ENCODE measurements at places on chromosomes 7 and 10.

- no peak for DNase-seq
Measured at GRCh38 chr7:157870644-157871290, 534.0 kb downstream of the DNAJB6 start.

- peak; percentile 5 for DNase-seq
Measured at GRCh38 chr10:17811146-17811865, 2.2 kb downstream of the MRC1 start.

DNA sequence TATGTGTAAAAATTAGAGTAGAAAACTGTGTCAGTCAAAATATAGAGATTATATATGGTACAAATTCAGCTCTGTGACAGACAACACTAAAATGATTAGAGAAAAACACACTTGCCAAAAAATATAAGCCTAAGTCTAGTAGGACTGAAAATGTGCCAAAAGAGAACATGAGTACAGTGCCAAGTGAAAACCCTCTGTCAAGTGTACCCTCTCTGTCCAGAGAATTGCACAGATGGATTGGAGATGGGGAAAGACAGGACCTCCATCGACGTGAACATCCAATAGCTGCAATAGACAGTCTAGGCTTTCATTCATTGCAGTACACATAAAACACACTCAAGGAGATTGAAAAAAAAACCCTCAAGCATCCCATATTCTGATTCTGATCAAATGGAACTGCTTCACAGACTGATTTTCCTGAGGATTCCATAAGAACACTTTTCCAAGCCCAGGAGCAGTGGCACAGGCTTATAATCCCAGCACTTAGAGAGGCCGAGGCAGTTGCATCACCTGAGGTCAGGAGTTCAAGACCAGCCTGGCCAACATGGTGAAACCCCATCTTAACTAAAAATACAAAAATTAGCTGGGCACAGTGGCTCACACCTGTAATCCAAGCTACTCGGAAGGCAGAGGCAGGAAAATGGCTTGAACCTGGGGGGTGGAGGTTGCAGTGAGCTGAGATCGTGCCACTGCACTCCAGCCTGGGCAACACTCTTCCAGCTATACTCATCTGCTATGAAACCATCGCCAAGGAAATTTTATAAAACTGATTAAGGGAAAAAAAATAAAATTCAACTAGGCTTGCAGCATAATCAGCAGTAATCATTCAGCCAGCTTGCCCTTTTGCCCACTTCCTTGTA lies 110.0 kb upstream of the TRIM24 start:
- no peak for DNase-seq

- peak; percentile 14 for DNase-seq
Measured at GRCh38 chr7:41508755-41509154, 194.1 kb downstream of the INHBA start.

DNA sequence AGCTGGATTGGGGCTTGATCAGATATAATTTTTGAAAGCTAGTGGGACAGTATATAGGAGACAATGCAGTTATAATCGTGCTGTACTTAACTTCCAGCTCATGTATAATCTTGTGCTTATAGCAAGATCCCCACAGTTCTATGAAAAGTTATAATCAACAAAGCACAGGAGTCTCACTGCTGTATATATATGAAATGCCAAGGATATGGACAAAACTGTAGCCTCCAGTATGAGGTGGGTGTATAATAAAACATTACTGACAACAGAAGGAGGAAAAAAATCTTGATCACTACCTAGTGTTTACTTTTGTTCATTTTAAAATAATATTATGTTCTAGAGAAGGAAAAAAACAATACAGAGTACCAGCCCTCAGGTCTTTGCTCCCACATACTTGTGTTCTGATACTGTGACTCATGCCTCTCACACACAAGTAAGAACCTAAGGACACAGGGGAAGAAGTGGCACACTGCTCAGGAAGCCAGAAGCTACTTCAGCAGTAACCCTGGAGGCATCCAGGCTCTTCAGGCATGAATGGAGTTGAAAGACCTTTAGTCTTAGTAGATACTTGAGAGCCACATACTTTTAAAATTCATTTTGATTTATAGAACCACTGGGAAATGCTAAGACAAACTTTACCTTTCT lies 265.7 kb upstream of the IMMP2L start:
- DNase-seq: peak; percentile 66

GRCh38 chr10:95451150-95451549 lies 110.0 kb downstream of the SORBS1 start:
- no peak for DNase-seq

DNA sequence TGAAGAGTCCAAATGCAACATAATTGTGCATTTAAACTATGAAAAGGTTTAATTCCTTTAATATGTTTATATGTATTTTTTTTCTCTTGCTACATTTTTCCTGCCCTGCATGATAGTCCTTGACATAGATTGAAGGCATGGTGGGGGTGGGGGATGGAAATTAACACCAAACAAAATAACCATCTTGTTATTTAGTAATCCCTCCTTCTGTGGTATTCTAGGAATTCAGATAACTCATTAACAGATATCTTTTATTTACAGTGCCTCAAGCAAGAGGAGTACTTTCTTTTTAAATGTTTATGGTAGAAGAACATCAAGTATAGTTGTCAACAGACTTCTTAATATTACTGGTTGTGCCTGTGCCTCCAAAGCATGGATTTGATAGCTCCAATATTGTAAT lies 337.6 kb upstream of the SEMA3A start:
- no peak for DNase-seq

GRCh38 chr7:108648989-108649388 lies 79.3 kb downstream of the DNAJB9 start:
- no peak for DNase-seq

- DNase-seq: no peak
Measured at GRCh38 chr7:104536956-104537355, 208.6 kb downstream of the LHFPL3 start.

DNA sequence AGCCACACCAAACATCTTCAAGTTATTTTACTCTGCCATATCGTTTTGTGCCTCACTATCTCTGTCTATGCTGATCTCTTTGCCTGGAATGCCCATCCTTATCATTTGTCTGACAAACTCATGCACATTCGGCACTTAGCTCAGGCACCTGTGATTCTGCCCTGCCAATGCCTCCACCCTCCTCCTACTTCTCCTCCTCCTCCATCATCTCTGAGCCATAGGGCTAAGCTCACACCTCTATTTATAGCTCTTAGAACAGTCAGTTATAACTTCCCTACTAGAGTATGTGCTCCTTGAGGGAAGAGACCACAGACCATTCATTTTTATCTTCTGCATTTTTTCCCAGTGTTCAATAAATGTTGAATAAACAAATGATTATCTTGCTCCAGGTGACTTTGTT lies 51.2 kb upstream of the CDK13 start:
- no peak for DNase-seq

GRCh38 chr7:102197161-102197560 lies 89.5 kb upstream of the SH2B2 start:
- DNase-seq: no peak

DNA sequence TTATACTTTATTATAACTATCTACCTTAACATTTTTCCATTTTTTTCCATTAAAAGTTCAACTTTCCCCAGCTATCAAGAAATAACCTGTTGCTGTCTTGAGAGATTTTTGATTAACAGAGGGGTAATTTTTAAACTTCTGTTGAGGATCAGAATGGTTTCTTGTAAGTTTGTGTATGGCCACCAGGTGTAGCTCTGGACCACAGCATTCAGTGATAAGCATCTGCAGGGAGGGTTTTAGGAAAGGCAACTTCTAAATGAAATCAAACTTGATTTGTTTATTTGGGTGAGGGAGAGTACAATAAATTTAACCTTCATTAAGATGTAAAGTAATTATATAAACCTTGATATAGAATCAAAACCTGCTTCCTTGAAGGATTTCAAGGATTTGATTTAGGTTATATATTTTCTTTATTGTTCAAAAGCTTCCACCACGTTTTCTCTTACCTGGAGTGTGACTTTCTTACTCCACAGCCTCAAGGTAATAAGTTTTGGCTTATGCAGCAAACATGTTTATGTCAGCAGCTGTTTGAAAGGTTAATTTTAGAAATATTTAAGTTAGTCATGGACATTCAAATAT lies 153.3 kb downstream of the STK31 start:
- peak; percentile 48 for DNase-seq

DNA sequence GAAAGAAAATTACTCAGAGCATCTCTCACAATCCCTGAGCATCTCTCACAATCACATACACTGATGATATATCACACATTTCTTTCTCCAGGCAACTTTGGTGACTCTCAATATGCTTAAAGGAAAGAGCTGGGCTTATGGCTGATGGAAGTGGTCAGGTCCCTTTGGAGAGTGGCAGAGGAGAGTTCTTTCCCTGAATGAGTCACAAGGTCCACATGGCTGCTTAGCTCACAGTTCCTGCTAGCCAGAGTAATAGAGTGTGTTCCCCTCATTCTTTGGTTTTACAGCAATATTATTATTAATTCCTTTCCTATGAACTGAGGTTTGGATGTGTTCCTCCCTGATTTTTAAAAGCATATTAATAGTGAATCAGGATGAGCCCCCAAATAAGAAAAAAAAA lies 287.4 kb downstream of the C7orf25 start:
- DNase-seq: peak; percentile 14

GRCh38 chr7:22154143-22154529 lies 202.8 kb downstream of the RAPGEF5 start:
- no peak for DNase-seq

- DNase-seq: no peak
Measured at GRCh38 chr10:103691723-103692435, 163.5 kb downstream of the SH3PXD2A start.

GRCh38 chr10:58802047-58802446 lies 289.4 kb downstream of the BICC1 start:
- DNase-seq: no peak

DNA sequence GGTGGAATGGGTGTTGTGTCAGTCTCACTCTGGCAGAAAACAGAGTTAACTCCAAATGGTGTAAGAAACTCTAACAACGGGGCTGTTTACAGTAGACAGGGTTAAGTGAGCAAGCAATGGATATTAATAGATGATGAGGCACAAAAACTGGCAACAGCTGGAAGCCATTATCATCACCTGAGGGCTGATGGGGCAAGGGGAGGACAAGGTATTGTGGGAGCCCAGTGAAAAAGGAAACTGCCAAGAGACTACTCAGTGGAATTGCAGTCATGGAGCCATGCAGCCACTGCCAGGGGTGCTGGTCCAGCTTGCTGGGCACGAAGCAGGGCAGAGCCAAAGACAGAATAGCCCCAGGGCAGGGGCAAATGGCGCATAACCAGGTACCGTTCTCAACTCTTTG lies 260.7 kb downstream of the BICC1 start:
- no peak for DNase-seq

DNA sequence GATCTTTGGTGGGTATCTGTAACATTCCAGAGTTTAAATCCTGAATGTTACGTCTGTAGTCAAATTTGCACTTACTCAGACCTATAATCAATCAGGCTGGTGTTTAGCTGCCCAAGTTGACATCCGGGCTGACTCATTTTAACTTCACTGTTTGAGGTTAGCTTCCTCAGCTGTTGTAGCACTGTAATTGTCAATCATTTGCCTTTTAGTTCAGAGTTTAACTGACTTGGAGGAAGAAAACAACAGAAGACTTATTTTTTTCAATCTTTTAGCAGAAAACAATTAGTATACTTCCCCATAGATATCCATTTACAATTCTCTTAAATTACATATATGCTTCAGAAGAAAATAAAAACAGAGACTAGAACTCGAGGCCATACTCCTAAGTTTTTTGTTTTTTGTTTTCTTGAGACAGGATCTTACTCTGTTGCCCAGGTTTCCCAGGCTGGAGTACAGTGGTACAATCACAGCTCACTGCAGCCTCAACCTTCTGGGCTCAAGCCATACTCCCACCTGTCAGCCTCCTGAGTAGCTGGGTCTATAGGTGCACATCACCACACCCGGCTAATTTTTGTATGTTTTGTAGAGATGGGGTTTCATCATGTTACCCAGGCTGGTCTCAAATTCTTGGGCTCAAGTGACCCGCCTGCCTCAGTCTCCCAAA lies 38.5 kb upstream of the LRRC17 start:
- DNase-seq: peak; percentile 88

DNA sequence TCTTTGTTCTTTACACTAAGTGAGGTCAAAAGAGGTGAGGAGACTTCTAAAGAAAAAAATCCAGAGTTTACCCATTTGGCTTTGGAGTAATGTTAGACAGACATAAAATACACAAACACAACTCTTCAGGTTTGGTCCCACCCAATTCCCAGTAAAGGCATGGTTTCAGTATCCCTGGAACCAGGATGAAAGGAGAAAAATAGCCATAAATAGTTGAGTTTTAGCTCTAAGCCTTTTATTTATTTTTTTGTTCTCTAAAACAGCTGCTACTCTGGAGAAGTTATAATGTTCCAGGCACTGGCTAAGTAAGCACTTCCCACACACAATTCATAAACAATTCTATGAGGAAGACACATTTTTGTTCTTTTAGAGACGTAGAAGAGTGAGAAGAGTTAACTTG lies 4.0 kb downstream of the ABCB1 start:
- DNase-seq: no peak

DNA sequence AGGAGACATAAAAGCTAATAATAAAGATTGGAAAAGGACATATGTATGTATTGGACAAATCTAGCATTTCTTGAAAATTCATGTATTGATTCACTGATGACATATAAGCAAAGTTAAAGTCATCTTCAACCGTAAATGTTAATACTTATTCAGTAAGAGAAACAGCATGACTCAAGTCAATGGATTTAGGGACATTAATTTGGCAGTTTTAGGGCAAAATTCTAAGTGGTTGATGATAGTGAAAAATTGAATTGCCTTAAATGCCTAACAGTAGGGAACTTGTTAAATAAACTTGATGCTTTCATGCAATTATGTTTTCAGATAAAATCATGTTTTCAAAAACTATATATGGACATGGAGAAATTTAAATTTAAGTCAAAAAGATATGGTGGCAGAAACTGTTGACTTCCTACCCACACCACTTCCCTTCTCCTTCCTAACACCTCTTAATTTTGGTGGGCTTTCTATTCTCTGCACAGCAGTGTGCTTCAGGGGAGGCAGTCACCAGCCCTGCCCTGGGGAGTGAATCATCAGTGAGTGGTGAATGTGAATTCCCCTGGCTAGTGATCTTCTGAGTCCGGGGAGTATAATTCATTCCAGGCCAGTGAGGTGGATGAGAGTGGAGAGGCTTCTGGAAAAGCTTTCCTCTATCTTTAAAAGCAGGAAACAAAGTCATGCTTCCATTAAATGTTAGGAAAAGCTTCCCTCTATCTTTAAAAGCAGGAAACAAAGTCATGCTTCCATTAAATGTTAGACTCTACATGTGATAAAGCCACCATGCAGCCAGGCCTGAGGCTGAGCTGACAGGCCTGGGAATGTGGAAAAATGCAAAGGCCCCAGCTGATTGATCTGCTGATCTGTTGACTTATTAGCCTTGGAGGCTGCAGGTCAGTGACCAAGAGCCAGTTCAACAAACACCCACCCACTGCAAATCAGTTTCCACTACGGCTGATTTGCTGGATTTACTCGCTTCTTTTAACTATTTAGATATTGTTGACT lies 25.2 kb upstream of the ITGB1 start:
- peak; percentile 97 for DNase-seq

DNA sequence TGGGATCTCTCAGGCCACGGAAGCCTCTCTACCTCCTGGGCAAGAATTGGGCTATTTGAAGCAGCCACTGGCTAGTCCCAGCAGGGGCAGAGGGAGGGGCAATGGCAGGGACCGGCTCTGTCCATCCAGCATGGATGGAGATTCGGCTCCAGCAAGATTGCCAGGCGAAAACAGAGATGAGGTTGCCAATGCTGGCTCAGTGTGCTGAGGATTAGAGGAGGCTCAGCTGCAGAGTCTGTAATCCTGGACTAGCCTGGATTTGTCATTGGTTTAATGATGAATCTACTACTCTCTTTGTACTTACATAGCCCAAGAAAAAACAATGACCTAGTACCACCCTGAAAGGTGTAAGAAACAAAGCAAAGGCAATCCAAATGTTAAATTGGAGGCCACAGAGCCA lies 112.2 kb upstream of the PDCD4 start:
- no peak for DNase-seq
